ENCODE measurements at places on chromosomes 2 and 18.

GRCh38 chr18:34158881-34159690 is 65.6 kb downstream of the NOL4 start:
- DNase-seq: peak; percentile 71

- DNase-seq: no peak
Measured at GRCh38 chr2:98175811-98176210, 88.8 kb downstream of the VWA3B start.

DNA sequence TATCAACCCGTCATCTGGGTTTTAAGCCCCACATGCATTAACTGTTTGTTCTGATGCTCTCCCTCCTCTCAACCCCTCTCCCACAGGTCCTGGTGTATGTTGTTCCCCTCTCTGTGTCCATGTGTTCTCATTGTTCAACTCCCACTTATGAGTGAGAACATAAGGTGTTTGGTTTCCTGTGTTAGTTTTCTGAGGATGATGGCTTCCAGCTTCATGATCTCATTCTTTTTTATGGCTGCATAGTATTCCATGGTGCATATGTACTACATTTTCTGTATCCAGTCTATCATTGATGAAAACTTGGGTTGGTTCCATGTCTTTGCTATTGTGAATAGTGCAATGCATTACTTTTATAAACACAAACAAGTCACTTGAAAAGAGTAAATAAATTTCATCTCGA is 7.0 kb upstream of the INPP1 start:
- no peak for DNase-seq

GRCh38 chr18:59359576-59359952 is 499 bp upstream of the LMAN1 start:
- DNase-seq: no peak

DNA sequence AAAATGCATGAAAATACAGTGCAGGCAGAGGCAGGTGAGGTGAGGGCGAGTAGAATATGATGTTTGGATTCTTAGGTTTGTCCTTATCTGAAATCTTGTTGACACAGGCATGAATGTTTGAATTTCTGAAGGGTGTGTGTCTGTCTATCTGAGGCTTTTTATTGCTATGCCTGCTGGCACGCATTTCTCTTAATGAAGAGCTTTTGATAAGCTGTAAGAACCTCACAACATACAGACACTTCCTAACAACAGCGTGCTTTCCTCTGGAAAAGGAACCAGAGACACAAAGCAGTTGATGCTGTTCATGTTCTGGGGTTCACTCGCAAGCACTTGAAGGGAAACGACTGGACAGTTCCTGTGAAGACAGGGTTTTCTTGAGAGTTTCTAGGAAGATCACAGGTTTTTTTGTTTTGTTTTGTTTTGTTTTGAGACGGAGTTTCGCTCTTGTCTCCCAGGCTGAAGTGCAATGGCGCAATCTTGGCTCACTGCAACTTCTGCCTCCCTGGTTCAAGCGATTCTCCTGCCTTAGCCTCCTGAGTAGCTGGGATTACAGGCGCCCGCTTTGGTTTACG is 33.3 kb upstream of the CABLES1 start:
- DNase-seq: no peak

GRCh38 chr2:60540074-60540473 is 13.4 kb downstream of the BCL11A start:
- DNase-seq: no peak

GRCh38 chr2:132384491-132385151 is 32.0 kb upstream of the GPR39 start:
- DNase-seq: no peak

DNA sequence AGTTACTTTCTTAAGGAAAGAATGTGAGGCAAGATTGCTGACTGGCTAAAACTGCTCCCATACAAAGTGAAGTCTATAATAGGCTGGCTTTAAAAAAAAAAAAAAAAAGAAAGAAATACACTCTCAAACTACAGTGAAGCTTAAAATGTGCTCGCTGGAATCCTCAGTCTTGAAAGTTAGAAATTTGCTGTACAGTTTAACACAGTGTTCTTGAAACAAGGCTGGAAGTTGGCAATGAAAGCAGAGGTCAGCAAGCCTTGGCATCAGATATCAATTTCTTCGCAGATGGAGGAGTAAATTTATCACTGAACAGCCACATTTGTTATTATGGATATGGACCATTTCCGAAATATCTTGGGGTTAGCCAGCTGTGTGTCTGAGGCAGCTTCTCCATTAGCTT is 392.9 kb downstream of the ZNF516 start:
- no peak for DNase-seq

- DNase-seq: no peak
Measured at GRCh38 chr18:58808349-58808748, 56.3 kb upstream of the ZNF532 start.

GRCh38 chr18:55552526-55553189 is 35.3 kb downstream of the TCF4 start:
- no peak for DNase-seq

DNA sequence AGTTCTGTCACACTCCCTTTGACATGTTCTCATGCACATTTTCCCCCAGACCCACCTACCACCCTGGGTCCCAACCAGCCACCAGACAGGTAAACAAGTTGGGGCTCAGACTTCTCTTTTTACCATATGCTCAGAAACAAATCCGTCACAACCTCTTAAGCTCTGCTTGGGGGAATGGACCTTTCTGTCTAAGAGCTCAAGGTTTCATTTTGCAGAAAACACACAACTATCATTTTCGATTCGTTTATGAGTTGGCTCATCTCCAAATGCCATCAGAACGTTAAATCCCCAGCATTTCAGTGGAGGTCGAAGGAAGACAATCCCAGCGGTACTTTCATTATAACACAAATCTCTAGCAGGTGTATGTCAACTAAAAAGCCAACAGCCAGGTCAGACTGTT is 30.6 kb upstream of the NCK2 start:
- no peak for DNase-seq

GRCh38 chr18:32922951-32923430 is 150.2 kb upstream of the KLHL14 start:
- DNase-seq: no peak

- DNase-seq: no peak
Measured at GRCh38 chr2:99340669-99341236, 3.6 kb downstream of the EIF5B start.

GRCh38 chr2:156279446-156280150 is 52.9 kb downstream of the NR4A2 start:
- no peak for DNase-seq

DNA sequence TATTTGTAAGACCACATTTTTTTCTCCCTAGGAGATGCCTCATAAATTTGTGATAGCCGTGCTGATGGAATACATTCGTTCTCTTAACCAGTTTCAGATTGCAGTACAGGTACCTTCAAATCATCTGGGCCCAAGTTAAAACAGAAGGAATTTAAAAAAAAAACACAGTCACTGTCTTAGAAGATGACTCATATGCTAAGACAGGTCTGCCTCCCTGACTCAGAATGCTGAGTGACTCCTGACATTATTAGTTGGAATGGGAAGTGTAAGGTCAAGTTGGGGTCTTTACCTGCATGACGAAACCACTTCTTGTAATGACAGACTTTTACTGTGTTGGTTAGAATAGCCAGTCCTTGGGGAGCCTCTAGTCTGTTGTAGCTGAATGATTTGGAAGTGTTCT is 26.3 kb downstream of the RMC1 start:
- DNase-seq: no peak

DNA sequence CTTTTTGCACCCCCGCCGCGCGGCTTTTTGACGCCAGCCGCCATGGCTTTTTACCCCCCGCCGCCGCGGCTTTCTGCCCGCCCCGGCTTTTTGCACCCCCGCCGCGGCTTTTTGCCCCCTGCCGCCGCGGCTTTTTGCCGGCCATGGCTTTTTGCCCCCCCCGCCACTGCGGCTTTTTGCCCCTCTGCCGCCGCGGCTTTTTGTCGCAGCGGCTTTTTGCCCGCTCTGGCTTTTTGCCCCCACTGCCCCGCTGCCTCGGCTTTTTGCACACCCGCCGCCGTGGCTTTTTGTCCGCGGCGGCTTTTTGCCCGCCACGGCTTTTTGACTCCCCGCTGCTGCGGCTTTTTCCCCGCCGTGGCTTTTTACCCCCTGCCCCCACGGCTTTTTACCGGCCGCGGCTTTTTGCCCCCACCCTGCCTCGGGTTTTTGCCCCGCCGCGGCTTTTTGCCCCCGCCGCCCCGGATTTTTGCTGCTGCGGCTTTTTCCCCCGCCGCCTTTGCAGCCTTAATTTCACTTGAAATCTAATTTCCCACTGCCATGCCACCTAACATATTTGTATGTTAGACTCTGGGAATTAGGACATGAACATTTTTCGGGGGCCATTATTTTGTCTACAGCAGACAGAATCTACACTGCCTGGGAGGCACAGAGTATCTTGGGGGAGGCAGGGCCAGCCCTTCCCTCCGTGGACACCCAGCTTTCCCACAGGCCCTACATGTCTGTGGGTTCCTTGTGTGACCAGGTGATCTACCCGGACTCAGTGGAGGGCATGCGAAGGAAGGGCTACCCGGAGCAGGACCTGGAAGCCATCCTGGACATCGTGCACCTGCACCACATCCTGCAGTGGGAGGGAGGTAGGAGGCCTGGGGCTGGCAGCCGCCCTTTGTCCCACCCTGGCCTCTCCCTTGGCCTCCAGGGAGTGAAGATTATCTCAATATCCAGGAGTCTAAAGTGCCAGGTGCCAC is 3031.0 kb upstream of the TEKT4 start:
- no peak for DNase-seq

DNA sequence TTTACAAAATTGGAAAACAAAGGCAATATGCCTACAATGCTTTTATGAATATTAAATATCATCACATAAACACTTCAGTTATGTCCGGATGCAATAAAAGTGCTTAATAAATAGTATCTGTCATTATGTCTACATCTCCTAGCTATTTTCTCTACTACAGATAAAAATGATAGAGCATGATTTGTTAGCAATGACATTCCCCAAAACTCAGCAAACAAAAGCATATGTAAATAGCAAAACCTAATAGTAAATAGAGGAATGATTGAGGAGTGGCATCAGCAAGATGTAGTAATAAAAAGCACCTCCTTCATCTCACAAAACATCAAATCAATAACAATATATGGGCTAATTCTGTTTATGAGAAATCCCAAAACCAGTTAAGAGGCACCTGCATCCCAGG is 46.5 kb upstream of the COL5A2 start:
- DNase-seq: no peak

DNA sequence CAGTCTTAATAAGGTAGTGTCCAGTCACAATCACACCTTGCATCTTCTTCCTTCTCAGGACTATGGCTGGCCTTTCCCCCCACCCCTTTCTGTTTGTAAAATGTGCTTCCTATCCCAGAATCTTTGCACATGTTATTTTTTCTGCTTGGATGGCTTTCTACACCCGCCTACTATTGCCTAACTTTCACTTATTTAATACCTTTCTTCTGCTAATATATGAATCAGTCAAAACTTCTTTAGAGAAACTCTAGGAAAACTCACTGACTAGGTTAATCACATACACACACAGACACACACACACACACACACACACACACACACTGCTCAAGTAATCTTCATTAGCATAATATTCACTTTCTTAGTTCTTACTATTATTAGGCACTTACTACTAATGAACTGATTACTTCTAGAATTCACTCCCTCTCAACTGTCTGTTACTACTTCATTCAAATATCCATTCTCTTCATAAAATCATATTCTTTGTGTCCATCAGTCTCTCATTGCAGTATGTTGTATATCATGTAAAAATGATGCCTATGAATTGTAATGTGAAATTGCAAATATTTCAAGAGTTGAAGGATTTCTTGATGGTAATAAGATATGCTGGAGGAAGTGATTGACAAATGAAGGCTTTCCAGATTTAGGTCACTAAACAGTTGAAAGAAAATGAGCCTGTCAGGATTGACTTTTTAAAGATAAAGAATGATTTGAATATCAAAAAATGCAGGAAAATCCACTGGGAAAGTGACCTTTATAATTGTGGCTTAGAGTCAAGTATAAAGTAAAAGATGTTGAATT is 51.2 kb downstream of the CLIP4 start:
- no peak for DNase-seq

GRCh38 chr2:98915751-98916358 is 20.2 kb downstream of the CRACDL start:
- no peak for DNase-seq

- DNase-seq: no peak
Measured at GRCh38 chr18:21979171-21979560, 190.2 kb upstream of the GATA6 start.

- no peak for DNase-seq
Measured at GRCh38 chr2:37415128-37415820, 70.8 kb downstream of the QPCT start.

DNA sequence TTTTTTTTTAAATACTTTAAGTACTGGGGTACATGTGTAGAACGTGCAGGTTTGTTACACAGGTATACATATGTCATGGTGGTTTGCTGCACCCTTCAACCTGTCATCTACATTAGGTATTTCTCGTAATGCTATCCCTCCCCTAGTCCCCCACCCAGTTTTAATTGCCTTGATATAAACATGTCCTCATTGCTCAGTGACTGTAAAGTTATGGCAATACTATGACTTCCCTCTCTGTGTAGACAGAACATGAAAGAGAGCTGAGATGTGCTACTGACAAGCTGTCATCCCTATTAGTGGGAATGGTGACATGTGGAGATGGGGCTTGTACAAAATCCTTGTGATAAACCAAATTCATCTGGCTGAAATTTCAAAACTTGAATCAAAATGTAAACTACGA is 449.7 kb upstream of the TRIB2 start:
- DNase-seq: no peak

DNA sequence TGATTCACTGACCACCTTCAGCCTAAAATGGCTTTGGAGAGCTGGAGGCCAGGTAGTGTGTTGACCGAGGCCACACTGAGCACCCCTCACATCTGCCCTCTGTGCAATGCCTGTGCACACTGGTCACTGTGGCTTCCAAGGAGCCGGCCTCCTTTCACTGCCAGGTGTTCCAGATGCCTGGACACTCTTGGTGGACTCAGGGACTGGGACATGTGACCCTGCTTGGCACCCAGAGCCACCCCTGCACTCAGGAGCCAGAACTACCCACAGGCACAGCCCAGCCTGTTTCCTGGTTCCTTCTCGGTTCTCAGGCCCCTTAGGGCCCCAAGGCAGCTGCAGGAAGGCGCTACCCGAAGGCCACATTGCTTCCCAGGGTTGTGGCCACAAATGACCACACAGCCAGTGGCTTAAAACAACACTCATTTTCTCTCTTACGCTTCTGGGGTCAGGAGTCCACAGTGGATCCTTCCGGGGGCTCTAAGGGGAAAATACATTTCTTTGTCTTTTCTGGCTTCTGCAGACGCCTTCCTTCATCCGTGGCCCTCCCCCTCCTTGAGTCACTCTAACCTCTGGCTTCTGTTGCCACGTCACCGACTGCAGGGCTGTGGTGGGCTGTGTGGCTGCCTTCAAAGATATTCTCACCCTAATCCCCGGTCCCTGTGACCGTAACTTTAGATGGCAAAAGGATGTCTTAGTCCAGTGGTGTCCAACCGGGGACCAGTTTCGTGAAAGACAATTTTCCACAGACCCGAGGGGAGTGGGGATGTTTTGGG is 78.6 kb downstream of the ASB1 start:
- no peak for DNase-seq

DNA sequence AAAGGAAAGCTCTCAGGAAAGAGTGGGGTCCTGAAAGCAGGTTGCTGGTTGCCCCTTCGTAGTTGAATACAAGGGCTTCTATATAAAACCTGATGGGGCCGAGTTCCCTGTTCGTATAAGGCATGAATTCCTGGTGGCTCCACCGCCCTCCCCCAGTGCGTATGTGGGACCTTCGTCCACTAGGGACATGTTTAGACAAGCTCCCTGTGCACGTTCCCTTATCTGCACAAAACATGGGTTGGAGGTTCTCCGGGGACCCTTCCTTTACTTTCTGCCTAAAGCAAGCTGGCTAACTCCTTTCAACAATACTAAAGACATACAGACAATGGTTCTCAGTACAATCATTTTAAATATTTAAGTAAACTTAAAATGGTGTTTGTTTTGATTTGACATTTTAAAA is 8.0 kb downstream of the CLUL1 start:
- no peak for DNase-seq
